ENCODE measurements at places on chromosomes 16 and 17. TPM values are rescaled to one million over a fixed set of nuclear protein-coding genes. Genes with fewer than 3 reads are reported as not detected.

DNA sequence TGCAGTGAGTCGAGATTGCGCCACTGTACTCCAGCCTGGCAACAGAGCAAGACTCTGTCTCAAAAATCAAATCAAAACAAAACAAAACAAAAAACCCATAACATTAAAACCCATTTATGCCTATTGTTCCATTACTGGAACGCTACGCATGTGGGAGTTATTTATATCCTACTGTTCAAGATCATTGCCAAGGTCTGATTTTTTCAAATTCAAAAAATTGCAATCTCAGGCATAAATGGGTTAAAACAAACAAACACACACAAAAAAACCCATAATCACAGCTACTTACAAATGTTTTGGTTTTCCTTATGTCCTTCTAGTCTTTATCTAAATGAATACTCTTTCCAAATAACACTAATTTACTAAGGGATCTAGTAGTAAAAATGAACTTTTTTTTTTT is 17.8 kb downstream of the GJC1 start:
- DNase-seq, result no peak

DNA sequence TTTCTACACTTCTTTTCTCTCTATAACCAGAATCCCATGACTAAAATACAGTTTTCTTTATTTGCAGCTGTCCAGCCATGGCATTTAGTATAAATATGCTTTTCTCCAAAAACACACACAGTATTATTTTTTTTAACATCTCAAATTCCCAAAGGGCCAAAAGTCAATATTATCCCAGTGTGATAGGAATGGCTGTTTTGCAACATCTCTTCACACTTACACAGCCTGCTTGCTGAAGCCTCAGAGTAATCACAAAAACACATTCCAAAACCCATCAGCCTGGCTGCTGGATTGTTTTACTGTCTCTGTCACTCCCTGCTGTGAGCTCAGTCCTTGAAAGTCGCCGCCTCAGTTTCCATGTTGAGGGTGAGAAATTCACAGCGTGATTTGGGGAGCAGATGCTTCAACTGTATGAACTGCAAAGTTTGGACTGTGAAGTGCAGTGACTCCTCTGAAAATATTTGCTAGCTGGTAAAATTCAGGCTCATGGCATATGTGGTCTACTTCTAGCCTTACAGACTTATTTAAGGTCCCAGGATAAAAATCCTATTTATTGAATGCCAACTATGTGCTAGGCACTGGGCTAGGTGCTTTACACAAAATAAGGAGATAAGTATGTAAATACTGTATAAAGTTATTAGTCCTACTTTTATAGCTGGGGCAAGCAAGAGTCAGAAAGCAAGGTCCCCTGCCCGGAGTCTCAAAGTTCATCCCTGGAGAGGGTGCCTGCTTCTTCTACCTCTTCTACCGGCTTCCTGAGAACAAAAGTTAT is 116.5 kb downstream of the SOCS1 start:
- no peak for DNase-seq

- no peak for DNase-seq
These were observed 21.2 kb upstream of the LGALS9 start for GRCh38 chr17:27609611-27610303.

- DNase-seq, result no peak
These were observed 16.8 kb upstream of the TRPV2 start for GRCh38 chr17:16398270-16399267.

GRCh38 chr17:11278992-11279270 is 37.9 kb downstream of the SHISA6 start:
- peak; percentile 49 for DNase-seq

DNA sequence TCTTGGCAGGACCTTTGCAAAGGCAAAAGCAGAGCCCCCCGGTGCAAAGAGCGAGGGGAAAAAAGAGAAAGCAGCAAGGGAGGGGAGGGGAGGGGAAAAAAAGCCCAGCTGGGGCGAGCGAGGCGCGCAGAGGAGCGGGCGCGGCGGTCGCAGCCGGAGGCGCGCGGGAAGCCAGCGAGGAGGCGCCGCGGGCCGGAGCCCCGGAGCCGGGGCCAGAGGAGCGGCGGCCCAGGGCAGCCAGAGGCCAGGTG is 129 bp downstream of the IRX5 start:
- DNase-seq, result no peak

DNA sequence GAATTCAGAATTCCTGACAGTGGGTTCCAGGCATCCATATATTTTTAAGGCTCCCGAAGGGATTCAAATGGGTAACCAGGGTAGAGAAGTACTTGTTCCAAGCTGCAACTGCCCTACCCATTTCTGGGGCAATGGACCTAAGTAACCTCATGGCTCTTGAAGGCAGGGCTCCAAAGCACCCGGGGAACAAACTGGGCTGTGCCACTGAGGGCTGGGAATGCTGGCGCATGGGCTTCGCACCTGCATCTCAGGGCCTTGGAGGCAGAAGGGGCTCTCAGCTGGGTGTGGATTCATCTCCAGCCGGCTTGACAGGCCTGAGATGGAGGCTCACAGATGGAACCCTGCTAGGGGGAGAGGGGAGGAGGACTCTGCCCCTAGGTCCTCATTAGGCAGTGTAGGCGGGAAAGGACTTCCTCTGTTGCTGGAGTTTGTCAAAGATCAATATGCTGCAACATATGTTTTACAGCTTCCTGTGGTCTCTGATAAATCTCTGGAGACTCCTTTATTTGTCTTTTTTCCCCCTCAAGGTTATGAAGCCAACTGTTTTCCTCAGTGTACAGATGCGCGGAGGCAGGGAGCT is 232.3 kb upstream of the NLRP1 start:
- DNase-seq, result peak; percentile 82

GRCh38 chr17:83125515-83126274 is 46.3 kb downstream of the METRNL start:
- no peak for DNase-seq

DNA sequence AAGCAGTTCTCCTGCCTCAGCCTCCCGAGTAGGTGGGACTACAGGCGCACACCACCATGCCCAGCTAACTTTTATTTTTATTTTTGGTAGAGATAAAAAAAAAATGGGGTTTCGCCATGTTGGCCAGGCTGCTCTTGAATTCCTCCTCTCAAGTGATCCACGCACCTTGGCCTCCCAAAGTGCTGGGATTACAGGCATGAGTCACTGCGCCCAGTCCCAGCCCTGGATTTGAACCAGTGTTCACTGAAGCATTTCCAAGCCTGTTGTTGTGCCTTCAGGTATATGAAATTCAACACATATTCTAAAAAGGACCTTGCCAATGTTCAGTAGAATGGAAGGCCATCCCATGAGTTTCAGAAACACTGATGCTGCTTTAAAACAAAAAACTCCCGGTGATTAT is 165.3 kb downstream of the SLC39A11 start:
- no peak for DNase-seq

- no peak for DNase-seq
These were observed 5.2 kb downstream of the ZNF23 start for GRCh38 chr16:71456801-71457200.

DNA sequence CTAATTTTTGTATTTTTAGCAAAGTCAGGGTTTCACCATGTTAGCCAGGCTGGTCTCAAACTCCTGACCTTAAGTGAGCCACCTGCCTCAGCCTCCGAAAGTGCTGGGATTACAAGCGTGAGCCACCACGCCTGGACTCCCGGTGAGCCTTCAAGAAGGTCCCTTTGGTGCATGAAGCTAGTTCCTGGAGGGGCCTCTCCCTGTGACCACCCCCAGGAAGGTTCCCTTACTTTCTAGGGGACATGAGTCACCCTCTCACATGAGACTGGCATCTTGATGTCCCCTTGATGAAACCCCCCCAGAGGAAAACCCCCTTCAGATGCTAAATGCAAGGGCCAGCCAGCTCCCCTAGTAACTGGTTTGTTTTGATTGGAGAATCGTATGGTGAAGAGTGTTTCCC is 12.8 kb downstream of the CARHSP1 start:
- DNase-seq, result no peak

GRCh38 chr16:1278477-1278876 is 22.6 kb downstream of the TPSD1 start:
- peak; percentile 85 for DNase-seq

Gene MAZ
- 305 TPM for total RNA-seq

Gene SLC6A2
- not detected for total RNA-seq

Gene KRT12
- total RNA-seq, result not detected

Gene TBC1D3B
- total RNA-seq, result 11.7 TPM

Gene TAOK2
- 48.8 TPM for total RNA-seq

Gene PVALEF
- total RNA-seq, result not detected

Gene TPSG1
- not detected for total RNA-seq
